OCI-M1 (cell line): ENCODE measurements at places on chromosomes 3 and 15.
A peak's percentile ranks its signal among the peaks of the same experiment; 100 is the strongest.

GRCh38 chr15:69403594-69403993 lies 10.6 kb upstream of the KIF23 start:
- no peak for DNase-seq

- DNase-seq = no peak
Observed at GRCh38 chr3:34056181-34056910, 257.9 kb downstream of the PDCD6IP start.

- no peak for DNase-seq
Observed at GRCh38 chr3:43644443-43644842, 22.6 kb upstream of the ANO10 start.

- no peak for DNase-seq
Observed at GRCh38 chr3:9347887-9348286, 15.0 kb upstream of the THUMPD3 start.

DNA sequence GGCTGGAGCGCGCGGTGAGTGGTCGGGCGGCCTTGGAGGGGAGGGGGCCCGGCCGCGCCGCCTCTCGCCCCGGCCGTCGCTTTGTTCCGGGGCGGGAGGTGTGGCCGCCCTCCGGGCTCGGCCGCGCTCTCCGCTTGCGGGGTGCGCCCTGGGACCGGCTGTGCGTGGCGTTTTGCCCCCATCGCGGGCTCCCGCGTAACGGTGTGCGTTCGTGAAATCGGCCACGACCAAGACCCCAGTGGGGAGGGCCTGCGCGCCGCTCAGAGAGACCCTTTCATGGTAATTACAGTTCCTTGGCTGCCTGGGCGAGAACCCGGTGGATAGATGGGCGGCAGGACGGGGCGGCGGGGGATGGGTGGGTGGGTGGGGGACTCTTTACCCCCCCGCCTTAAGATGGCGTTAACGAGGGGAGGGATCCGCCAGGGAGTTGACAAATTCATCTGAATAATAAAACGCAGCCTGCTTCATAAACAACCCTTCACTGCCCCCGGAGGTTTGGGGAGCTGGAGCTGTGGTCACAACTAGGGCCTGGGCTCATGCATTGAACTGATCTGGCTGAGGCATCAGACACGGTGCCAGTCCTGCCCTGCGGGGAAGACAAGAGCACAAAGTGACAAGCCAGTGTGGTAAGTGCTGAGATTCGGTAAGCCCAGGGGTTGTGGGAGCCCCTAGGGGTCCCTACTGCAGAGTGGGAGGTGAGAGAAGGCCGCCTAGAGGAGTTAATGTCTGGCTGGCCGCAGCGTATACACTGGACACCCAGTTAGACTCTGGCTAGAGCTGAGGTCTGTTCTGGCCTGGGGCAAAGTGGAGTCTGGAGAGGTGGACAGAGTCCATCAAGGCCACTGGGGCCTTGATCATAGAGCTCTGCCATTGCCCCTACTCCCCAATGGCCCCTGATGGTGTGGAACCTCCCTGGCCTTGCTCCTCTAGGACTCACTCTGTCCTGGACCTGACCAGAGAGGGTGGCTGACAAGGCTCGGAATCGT lies 668 bp downstream of the MRAS start:
- DNase-seq = no peak

DNA sequence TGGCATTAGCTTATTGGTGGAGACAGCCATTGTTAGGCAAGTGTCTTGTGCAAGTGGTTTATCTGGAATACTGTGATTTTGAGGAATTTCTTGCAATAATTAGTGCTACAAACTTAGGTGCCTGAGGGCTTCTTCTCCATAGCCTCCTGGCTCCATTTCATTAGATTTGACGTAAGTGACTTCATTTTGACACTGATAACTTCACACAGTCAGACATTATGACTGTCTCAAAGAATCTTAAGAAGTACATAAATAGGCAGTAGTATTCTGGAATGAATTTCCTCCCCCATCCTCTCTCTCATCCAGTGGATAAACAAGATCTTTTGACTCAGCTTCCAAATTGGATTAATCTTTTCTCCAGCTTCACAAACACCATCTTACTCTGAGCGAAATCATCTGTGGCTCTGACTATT lies 19.0 kb downstream of the ARL14 start:
- no peak for DNase-seq

- DNase-seq = peak; percentile 95
Observed at GRCh38 chr3:128487813-128488635, 5.0 kb downstream of the GATA2 start.

DNA sequence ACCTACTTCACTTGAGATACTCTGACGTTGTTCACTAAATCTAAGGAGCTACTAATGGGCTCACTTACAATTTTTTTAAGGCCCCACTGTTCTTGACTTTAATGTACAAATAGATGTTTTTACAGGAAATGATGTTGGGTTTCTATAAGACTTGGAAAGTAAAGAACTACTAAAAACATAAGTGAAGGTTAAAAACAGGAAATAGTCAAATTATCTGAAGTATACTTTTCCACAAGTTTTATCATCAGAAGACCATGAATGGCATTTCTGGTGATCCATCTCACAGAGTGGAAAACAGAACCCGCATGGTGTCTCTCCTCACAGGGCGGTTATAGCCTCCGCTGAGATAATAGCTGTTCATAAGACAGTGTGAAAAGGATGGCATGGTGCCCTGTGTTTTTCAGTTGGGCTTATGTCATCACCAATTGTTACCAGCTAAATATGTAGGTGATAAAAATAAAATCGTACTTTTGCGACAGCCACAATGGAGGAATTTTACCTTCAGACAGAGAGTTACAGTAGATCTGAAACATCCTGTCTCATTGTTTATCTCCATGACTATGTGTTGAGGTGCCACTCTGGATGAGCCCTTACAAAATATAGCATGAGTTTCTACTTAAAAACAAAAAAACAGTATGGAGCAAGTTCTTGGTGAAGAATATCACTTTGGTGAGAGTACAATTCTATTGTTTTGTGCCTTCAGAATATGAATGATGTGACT lies 462.4 kb downstream of the RAP2B start:
- DNase-seq = peak; percentile 31

DNA sequence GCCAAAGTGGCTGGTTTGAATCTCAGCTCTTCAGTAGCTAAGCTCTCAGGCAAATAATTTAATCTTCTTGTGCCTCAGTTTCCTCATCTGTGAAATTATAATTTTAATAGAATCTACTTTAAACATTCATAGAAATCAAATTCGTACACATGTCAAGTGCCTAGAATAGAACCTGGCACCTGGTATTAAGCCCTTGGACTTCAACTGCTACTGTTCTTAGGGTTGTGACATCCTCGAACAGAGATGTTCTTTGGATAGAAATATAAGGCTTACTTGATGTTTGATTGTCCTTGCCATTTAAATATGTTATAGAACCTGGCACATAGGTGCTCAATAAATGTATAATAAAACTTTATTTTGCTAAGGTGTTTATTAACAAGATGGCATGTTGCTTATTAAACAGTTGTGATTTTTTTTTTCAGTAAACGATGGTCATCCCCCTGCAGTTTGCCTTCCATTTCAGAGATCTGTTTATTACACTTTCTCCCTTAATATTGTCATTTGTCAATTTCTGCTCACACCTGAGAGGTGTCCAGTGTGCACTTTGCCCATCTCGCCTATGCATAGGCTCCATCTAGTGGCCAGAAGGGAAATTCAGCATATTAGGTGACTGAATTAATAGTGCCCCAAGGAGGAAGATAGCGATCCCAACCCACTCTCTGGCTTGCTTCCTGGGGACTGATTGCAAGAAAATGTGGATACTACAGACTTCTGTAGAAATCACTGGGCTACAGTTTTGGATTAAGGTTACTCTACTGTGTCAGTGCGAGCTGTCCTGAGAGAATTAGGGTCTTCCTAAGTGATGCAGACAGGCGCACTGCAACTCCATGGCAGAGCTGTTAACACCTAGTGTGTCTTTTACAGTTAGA lies 10.7 kb downstream of the IGF1R start:
- DNase-seq = peak; percentile 60

DNA sequence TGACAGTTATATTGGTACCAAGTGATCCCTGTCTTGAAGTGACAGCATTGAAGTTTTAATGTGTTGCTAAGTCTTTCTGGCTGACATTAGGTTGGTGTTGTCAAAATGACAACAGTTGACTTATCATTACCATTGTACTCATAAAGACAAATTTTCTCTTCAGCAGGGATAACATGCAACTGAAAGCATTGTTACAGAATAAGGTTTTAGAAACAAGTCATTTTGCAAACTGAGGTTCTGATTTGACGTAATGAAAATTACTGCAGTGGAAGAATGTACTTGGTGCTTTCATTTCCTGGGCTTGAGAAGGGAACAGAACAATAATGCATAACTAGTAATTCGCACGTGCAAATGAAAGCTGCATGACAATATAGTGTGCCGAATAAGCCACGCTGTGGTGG lies 75.1 kb downstream of the MOBP start:
- DNase-seq = no peak

GRCh38 chr3:116388867-116389385 lies 56.4 kb downstream of the LSAMP start:
- DNase-seq = no peak

GRCh38 chr15:42784705-42785104 lies 47.8 kb upstream of the CDAN1 start:
- DNase-seq = no peak

GRCh38 chr15:43748376-43748775 lies 2.1 kb downstream of the PDIA3 start:
- no peak for DNase-seq

DNA sequence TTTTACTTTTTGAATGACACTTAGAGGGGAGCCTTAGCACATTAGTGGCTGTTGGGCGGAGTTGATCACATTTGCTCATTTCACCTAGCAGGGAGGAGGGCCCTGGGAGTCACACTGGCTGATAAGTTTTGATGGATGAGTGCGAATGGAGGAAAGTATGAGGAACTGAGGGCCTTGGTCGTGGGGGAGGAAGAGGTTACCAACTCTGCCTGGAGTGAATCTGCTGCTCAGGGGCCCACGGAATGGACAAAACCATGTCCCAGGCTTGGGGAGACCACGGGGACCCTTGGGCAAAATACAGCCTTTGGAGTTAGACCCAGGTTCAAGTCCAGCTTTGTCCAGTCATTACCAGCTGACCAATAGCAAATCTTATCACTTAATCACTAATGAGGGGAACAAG lies 5.1 kb upstream of the FLNB start:
- DNase-seq = peak; percentile 66

DNA sequence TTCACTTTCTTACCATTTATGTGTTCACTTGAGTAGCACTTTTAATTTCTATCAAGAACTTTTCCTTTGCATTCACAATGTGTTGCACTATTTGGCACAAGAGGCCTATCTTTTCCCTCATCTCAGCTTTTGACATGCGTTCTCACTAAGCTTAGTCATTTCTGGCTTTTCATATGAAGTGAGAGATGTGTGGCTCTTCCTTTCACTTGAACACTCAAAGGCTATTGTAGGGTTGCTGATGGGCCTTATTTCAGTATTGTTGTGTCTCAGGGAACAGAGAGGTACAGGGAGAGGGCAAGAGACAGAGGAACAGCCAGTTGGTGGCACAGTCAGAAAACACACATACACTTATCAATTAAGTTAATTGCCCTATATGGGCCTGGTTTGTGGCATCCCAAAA lies 127.4 kb upstream of the MLF1 start:
- no peak for DNase-seq

DNA sequence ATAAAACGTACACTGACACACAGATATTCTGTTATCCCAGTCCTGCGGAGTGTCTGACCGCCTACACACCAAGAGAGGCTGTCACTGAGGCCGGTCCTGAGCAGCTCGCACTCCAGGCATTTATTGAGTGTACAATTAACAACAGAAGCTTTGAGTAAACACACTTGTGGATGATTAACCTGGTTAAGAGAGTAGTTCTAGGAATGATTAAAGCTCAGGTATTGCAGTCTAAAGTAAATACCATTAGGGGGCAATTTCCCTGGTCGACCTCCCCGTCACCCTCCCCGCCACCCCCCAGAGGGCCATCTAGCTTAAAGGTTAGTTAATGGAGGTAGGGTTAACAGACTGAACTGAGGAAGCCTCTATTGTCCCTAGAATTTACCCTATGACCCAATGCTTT lies 1278.5 kb downstream of the NSUN3 start:
- DNase-seq = no peak

GRCh38 chr3:189334064-189334920 lies 162.5 kb downstream of the TPRG1 start:
- no peak for DNase-seq

DNA sequence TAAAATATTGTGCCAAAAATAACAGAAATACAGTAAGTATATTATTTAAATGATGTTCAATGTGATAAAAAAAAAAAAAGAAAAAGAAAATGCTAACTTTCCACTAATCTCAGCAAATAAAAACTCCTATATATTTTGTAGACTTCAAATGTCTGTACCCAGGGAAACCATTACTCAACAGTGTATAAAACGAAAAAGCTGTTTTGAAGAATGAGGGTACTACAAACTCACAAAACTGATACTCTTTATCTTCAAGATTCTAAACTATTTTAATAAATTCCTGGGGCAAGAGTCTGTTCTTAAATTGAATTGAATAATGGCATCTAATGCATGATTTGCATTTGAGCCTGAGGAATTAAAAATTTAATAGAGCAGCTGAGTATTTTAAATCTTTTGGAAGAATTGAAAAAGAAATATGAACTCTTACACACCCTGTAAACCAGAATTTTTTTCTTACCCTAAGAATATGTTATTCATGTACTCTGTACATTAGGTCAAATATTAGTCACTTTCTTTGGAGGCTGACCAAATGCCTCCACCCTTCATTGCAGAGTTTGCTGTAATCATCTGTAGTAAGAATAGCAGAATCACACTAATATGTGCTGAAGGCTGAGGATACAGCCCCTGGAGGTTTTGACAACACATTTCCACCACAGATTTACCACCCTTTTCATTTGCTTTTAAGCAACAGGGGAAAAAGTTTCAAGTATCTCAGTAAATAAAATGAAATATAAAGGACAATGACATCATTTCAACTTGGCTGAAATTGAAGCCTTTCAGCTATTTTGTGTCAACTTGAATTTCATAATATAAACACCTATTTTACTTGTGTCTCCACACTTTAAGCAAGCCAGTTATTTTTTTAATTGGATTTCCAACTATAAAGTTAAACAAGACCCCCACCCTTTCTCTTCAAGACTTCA lies 79.7 kb downstream of the FBN1 start:
- peak; percentile 11 for DNase-seq

GRCh38 chr3:132730891-132731580 lies 8.8 kb upstream of the NPHP3 start:
- peak; percentile 81 for DNase-seq

GRCh38 chr3:22939349-22939748 lies 263.8 kb upstream of the UBE2E2 start:
- DNase-seq = no peak

- no peak for DNase-seq
Observed at GRCh38 chr3:38027466-38028465, 1.7 kb downstream of the PLCD1 start.

DNA sequence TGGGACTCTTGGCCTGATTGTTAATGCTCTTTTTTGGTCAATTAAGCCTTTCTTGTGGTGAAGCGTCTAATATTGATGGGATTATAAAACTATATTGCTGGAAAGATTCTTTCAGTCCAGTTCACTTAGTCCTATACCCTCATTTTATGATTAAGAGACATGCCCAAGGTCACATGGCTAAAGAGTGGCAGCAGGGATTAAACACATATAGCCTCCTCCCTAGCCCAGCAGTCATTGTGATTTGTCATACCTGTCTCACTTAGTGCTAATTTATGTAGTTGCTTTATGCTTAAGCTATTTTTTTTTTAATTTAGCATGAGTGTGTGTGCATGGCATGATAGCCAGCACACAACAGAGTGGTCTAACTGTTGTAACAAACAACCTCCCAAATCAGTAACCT lies 9.5 kb downstream of the PARP14 start:
- DNase-seq = no peak
